SJSA1 (cell line): ENCODE measurements at places on chromosomes 2 and 18.

GRCh38 chr2:233448220-233448559, 93.9 kb downstream of the DGKD start:
- no peak for DNase-seq

- no peak for DNase-seq
Observed at GRCh38 chr2:167342769-167343168, 454.5 kb downstream of the XIRP2 start.

DNA sequence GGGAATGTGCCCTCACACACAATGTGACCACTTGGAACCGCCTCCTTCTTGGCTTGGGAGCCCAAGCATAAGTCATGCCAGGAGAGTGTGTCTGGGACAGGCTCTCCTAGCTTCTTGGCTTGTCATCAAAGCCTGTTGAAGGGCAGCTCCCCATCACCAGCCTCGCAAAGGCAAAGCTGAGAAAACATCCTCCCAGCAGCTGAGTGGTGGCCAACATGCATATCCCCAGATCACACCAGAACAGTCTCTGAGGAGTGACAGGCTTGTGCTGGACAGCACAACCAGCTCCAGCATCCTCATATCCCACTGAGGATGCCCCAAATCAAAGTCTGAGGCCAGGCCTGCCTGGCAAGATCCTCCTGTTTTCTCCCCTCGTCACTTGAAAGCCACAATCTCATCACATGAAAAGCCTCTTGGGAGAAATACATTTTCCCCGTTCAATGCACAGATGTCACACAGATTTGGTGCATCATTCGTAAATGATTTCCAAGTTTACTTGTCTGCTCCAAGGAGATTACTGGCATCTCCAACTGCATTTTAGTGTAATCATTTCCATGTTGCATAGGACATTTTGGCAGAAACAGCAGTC, 269.3 kb downstream of the TTC32 start:
- DNase-seq: no peak

DNA sequence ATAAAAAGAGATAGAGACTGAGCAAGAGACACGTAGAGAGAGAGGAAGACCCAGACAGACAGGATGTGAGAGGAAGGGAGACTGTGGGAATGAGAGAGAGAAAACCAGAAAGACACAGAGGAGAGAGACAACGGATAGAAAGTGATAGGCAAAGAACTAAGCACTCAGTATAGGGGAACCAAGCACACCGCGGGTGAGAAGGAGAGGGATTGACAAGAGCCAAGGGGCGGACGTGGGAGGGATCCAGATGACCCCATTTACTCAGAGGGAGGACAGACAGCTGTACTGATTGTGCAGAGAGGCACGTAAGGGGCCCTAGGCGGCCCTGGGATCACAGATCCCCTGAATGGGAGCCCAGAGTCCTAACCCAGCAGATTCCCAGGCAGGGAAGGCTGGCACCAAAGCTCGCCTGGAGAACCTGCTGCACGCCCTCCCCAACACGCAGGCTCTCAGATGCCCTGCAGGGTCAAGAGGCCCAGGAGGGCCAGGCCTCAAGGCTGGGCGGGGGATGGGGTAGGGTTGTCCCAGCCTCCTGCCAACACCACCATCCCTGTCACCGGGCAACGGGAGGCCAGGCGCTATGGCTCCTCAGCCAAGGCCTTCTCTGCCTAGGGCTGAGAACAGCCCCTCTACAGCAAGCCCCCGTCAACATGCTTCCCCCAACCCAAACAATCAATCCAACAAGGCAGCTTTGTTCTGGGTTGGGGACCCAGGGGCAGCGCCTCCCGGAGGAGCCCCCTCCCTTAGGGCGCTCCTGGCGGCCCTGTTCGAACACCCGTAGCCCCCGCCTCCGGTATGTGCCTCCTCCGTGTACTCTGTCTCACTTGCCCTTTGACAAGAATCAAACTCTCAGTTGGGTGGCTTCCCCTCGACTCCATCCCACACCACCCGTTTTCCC, 579 bp downstream of the LOXL3 start:
- no peak for DNase-seq

GRCh38 chr2:42297322-42297936, 63.6 kb downstream of the COX7A2L start:
- DNase-seq: no peak

DNA sequence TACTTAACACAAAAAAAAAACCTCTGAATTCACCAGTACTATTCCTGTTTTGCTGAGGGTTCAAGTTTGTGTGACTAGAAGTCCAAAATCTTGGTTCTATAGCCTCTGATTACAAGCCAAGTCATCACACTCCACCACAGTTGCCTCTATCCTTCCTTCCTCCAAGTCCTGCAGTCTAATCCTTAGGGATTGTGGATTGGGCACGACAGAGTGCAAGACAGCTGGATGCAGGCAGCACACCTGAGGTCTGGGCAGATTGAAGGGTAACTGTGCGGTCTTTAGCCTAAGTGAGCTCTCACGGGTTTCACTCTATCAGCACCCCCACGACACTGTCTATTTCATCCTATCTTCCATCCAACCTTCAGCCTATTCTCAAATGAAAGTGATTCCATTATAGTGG, 299.4 kb upstream of the ID2 start:
- no peak for DNase-seq

DNA sequence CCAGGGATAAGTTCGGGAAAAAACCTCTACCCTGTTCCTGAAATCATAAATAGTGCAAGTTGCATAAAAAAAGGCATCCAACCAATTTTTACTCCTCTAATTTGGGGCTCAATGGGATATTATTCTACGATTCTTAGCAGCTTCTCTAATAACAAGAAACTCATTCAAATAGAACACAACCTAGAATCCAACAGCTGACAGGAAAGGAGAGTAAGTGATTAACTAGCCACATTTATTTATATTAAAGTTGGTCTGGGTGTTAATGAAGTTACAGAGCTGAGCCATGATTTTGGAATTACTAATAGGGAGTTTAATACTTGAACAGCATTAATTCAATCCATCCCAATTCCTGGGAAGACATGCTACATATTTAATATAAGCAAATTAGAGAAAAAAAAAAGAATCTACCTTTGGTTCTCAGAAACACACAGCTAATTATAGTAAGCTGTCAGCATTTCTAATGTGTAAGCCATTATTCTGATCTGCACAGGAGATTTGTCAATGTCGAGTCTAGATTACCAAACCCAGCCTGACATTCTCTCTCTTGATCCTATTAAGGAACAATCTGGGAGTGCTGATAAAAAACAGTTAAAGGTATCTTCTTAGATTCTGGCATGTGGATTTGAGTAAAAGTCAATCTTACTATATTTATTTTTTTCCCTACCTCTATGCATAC, 267.7 kb downstream of the NBAS start:
- DNase-seq: no peak

- DNase-seq: no peak
Observed at GRCh38 chr2:186187854-186188253, 298.2 kb upstream of the ZC3H15 start.

- DNase-seq: no peak
Observed at GRCh38 chr2:11236335-11236734, 81.1 kb downstream of the SLC66A3 start.

DNA sequence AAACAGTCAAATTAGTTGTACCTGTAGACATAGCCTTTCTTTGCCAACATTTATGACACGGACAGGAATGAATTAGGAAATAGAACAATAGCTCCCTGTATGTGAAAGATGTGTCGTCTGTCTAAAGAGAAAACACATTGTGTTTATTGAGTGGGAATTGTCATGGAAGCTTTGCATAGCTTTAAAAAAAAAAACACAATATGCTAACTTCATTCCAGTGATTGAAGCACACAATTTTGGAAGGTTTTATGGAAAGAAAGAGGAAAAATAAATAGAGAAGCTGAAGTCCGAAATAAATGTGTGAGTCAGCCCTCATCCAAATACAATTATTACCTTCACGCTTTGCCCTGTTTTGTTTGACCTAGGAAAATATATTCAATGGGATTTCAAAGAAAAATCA, 1095.7 kb downstream of the TSN start:
- DNase-seq: no peak

GRCh38 chr18:61466736-61467135, 133.5 kb downstream of the CDH20 start:
- no peak for DNase-seq

DNA sequence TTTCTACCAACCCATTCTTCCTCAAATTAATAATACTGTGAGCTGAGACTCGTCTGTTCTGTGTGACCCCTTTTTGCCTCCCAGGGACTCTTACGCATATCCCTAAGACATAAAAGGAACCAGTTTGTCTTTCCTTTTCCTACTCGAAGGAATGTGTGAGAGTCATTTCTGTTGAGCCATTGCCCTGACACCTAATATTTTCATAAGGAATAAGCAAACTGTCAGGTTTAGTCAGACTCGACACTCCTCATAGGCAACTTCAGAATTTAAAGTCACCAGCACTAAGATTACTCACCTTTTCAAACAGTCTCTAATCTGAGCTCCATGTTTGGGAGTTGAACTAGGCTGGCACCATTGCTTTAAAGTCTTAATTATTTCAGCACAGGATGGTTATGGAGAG, 305.5 kb downstream of the IKZF2 start:
- peak; percentile 6 for DNase-seq

- no peak for DNase-seq
Observed at GRCh38 chr2:109155553-109156451, 26.8 kb downstream of the SH3RF3 start.

- peak; percentile 66 for DNase-seq
Observed at GRCh38 chr2:234979204-234980167, 27.7 kb downstream of the SH3BP4 start.

GRCh38 chr2:133434959-133435668, 133.1 kb downstream of the NCKAP5 start:
- DNase-seq: peak; percentile 84

- DNase-seq: peak; percentile 67
Observed at GRCh38 chr18:11518788-11519685, 90.4 kb upstream of the SLC35G4 start.

GRCh38 chr2:10493634-10494281, 45.6 kb upstream of the ODC1 start:
- DNase-seq: peak; percentile 87

- peak; percentile 38 for DNase-seq
Observed at GRCh38 chr2:174697255-174697654, 67.0 kb downstream of the CHRNA1 start.

DNA sequence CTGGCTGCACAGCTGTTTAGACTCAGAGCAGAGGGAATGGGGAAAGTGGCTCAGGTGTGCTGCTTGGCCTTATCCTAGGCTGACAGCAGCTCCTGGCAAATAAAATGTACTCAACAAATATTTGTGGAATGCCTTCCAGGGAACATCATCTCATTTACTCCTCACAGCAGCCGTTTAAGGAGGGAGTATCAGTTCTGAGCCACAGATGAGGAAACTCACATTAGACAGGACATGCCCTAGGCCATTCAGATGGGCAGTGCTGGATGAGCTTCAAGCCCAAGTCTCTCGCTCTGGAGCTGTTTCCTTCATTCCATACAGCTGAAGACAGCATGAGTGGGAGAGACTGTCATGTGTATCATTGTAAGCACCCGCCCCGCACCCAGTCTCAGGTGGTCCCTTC, 129.6 kb upstream of the CNGA3 start:
- DNase-seq: no peak

- DNase-seq: no peak
Observed at GRCh38 chr2:42970151-42970550, 177.8 kb upstream of the HAAO start.

- no peak for DNase-seq
Observed at GRCh38 chr18:3449512-3450011, 410 bp upstream of the TGIF1 start.

GRCh38 chr2:18753722-18754121, 164.4 kb upstream of the NT5C1B start:
- no peak for DNase-seq

- DNase-seq: peak; percentile 30
Observed at GRCh38 chr2:104897515-104898184, 43.7 kb downstream of the POU3F3 start.

- DNase-seq: no peak
Observed at GRCh38 chr2:4090668-4091630, 387.6 kb downstream of the DCDC2C start.

DNA sequence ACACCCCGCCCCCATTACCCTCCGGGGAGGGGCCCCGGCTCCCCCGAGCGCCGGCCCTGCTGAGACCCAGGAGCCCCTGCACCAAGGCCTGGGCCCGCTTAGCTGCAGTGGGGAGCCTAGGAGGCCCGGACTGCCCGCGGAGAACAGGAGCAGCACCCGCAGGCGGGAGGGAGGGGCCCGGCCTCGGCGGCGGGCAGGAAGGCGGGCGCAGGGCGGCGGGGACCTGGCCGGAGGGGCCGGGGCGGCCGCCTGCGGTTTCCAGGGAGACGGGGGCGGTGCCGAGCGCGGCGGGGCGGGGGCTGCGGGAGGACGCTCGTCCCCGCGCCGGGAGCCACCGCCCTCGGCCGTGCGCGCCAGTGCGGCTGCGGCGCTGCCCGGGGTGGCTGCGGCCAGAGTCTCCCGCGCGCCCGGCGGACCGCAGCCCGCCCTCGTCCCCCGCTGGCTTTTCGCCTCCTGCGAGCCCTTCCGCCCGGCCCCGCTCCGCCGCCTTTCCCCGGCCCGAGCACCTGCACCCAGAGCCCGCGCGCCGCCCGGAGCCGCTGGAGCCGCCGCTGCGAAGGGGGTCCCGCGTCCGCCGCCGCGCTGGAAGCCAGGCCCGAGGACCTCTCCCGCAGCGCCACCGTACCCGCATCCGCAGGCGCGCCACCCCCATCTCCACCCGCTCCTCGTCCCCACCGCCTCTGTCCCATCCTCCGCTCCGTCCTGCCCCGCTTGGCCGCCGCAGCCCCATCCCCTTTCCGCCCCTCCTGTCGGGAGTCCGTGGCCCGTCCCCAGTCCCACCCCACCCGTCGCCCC, 17.2 kb downstream of the GPC1 start:
- peak; percentile 67 for DNase-seq

DNA sequence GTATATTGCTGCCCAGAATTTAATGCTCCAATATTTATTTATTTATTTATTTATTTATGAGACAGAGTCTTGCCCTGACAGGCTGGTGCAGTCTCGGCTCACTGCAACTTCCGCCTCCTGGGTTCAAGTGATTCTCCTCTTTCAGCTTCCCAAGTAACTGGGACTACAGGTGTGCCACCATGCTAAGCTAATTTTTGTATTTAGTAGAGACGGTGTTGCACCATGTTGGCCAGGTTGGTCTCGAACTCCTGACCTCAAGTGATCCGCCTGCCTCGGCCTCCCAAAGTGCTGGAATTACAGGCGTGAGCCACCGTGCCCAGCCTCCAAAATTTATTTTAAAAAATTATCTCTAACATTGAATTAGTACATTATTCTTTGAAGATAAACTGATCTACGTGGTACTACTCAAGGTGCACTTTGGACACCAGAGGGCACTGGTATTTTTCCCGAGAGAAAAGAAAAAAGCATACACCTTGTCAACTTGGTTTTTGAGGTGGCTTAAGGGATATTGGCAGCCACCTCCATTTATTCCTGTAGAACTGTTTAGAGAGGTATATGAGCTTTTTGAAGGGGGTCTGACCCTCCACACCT, 1.4 kb upstream of the IDH1 start:
- no peak for DNase-seq

- no peak for DNase-seq
Observed at GRCh38 chr2:224659714-224660113, 56.5 kb downstream of the CCDC195 start.

- no peak for DNase-seq
Observed at GRCh38 chr2:152051436-152051835, 47.4 kb downstream of the CACNB4 start.

- no peak for DNase-seq
Observed at GRCh38 chr2:60479226-60480088, 74.0 kb downstream of the BCL11A start.
